GM19239 (cell line): ENCODE measurements at places on chromosomes 7 and 10.

DNA sequence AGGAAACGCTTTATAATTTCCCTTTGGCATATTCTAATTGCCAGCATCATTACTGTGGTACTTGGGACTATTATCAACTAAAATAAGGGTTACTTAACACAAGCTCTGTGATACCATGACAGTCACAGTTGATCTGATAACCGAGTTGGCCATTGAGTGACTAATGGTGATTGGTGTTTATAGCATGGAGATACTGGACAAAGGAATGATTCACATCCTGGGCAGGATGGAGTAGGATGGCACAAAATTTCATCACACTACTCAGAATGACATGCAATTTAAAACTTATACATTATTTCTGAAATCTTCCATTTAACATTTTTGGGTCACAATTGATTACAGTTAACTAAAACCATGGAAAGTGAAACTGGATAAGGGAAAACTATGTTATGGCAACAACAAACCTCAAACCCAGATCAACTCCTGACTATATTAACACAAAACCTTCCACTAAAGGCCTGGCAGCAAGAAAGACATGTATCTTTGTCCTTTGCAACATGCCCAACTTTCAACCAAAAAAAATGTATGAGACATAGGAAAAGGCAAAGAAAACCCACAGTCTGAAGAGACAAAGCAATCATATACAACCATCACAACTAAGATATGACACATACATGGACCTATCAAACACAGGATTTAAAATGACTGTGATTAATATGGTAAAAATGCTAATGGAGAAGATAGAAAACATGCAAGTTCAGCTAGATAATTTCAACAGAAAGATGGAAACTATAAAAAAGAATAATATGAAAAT is 208.5 kb upstream of the NRP1 start:
- no peak for DNase-seq

DNA sequence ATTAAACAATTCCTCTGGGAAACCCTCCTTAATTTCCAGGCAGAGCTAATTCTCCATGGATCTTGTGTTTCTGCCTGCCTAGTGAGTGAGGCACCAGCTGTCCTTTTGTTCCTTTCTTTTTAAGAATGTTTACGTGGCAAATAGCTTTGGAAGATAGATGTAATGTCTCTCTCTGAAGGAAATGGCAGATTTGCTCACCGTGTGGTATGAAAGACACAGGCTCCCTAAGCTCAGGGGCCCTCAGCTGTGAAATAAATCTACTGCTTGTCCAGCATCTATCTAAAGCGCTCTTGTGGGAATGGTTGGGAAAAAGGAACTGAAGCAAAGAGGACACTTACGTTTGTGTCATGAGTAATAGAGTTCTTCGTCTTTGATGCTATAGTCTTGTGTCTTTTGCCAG is 64.6 kb downstream of the FAS start:
- no peak for DNase-seq

DNA sequence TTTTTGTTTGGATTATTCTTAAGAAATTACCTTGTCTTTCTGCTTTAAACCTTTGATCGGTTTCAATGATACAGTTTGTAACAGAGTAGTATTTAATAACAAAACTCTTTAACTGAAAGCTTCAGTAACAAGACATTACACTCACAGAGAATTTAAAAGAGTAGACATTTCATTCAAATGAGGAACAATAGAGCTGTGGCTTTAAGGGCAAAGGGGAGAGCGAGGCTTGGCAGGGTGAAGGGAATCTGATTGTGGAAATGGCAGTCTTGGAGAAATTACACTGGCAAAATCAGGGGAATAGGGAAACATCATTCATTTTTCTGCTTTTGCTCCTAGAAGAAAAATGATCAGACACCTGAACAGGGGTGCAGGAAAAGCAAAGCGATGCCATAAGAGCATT is 5.1 kb upstream of the HIPK2 start:
- DNase-seq: no peak

- no peak for DNase-seq
These were observed 324.4 kb upstream of the AOAH start for GRCh38 chr7:37048674-37049073.

DNA sequence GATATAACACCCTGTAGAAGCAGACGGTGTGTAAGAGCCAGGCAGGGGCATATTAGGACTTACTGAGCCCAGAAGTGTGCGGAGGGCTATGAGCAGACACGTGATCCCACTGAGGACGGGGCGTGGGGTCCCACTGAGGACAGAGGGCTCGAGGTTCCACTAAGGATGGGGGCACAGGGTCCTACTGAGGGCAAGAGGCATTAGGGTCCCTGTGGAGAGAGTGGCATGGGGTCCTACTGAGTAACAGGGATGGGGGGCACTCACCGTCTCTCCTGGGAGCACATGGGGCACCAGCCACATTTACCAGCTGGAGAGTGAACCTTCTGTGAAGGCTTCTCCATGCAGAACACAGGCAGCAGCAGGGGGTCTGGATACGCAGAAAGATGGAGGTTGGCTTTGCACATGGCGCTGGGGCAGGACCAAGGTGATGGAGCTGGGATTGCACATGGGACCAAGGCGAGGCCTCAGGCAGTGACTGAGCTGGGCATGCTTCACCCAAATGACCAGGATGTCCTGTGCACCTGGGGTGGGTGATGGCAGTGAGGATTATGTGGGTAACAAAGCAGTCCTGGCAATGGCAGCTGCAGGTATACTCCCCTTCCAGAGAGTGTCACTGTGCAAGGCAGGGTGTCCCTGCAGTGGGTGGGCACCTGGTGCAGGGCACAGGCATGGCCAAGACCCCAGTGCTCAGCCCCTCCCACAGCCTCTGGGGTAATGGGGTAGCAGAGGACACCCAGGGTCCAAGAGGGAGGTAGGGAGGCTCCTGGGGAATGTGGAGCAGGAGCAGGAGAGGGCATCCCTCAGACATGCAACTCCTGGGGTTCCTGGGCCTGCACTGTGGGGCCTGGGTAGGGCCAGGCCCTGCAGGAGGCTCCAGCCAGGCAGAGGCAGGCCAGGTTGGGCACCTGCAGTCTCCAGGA is 278.1 kb downstream of the TCERG1L start:
- no peak for DNase-seq

DNA sequence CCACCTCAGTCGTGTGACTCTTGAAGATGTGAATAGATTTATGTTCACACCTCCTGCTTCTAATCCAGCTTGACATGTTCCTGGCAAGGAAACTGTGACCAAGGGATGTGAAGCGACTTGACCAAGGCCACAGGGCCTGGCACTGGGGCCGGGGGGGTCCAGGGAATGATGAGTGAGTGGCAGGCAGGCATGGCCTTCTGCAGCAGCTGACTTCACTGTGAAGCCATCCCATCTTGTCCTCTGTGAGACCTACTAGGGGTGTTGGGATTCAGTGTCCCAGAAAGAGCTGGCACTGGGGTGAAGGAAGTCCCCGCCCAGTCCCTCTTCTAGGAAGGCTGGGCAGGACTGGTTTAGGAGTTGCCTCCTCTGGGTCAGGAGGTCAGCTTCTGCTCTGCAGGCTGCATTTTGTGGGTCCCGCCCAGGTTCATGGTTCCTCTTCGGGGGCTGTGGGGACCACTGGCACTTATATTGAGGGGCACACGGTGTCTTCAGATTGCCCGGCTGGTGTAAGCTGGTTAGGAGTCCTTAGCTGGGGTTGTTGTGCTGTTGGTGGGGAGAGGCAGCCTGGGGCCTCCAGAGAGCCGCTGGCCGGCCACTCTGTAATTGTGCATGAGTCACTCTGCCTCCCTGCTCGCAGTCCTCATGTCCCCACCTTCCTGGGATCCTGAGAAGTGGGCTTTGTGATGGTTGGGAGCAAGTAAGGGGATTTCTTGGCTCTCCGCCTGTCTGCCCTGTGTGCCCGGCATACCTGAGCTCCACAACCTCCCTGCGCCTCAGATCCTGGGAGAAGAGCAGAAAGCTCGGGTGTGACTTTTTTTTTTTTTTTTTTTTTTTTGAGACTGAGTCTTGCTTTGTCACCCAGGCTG is 11.0 kb downstream of the ZMIZ1 start:
- no peak for DNase-seq

- DNase-seq: no peak
These were observed 203.4 kb upstream of the GPR26 start for GRCh38 chr10:123462756-123463155.

DNA sequence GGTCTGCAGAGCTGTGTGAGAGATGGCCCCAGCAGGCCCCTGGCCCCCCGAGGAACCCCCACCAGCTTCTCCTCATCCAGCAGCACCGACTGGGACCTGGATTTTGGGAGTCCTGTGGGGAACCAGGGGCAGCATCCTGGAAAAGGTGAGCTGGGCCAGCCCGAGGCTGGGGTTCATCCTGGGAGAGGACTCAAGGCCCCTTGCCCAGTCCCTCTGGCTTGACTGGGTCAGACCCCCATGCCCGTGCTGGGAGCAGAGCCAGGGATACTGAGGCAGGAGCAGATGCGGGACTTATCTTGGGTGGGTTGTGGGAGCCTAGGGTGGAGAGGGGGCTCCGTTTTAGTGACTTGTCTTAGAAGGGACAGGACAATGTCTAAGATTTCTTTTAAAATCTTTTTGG is 47.5 kb downstream of the ZNF467 start:
- no peak for DNase-seq

GRCh38 chr7:140062528-140063299 is at the start of gene PARP12:
Gene PARP12, minus strand, starts transcription at chr7:140062951. Its CDS starts 104 bp downstream, at chr7:140062847.
- peak; percentile 92 for DNase-seq

DNA sequence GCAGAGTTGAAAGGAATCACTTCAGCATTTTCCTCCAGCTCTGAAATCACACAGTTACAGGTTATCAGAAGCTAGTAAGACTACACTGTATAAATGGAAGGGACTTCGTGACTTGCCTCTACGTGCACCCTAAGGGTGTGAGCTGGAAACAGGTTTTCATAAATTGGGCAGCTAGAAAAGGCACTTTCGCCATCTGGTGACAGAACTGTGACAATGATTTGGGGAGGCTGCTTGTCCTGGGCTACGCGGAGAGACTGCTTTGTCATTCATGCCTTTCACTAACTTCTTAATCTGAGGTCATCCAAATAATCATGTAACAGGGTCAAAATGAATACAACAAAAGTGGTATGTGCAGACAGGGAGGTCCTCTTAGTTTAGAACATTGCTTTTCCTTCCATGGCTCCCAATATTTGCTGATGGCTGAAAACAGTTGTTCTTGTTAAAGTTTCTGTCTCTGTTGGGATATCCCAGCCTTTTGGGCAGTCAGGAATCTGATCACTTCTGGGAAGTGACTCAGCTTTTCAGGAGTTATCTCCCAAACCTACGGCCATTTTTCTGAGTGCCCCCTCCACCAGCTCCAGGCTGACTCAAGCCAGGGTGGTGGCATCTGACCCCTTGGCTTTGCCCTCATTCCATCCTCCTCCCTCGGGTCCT is 17.8 kb downstream of the VWC2 start:
- no peak for DNase-seq

DNA sequence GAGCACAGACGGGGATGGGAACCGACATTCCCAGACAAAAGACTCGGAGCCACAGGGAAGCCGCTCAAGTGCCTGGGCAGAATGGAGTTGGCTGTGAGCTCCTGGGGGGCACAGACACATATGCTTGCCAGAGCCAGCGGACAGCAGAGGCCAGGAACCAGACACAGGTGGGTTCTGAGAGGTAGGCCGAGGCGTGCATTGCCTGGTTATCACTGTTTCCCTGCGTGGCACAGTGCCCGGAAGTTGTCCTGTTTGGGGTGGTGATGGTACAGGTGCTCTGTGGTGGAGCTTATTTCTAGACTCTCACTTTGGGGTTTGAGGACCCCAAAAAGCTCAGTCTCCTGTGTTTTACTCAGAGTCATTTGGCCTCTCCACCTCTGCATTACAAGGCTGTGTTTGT is 2.5 kb downstream of the PALD1 start:
- DNase-seq: no peak

DNA sequence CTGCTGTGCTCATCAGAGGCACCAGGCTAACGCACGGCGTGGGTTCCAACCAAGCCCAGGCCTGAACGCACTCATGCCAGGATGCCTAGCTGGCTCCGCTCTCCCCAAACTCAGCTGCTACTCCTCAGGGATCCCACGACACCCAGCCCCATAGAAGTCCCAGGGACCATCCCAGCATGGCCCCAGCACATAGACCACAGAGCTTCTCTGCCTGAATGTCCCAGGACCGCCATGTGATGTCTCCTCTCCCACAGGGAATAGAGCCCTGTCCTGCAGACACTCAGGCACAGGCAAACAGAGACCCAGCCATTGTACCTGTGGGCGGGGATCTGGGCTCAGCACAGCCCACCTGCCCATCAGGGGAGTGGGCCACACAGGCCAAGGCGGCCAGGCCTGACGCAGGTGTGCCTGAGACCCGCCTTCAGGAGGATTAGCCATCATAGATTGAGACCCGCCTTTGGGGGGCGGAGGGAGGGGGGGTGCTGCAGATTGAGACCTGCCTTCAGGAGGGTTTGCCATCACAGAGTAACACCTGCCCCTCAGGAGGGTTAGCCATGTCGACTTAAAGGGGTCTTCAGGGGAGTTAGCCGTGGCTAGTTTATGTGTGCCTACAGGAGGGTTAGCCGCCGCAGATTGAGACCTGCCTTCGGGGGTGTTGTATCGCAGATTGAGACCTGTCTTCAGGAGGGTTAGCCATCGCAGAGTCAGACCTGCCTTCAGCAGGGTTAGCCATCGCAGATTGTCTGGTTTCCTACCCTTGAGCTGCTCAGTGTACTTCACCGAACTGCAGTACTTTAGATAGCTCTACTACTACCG is 29.0 kb downstream of the RASGEF1A start:
- DNase-seq: no peak

GRCh38 chr10:73785721-73786511 is 510 bp downstream of the ZSWIM8 start:
- DNase-seq: no peak

DNA sequence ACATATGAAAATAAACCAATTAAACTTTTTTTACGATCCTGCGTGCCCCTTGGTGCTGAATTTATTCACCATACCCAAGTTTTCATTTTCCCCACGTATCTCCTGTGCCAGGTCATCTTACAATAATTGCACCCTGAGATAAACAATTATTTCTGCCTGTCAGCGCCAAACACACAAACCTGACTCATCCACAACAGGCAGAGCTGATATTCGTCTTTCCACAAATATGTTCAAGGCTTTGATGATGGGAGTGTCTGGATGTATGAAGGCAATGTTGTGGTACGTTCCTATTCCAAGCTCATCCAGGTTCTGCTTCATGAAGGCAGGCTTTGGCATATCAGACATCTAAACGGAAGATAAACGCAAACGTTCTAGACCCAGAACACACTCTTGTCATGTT is 45.8 kb upstream of the RHEB start:
- no peak for DNase-seq

DNA sequence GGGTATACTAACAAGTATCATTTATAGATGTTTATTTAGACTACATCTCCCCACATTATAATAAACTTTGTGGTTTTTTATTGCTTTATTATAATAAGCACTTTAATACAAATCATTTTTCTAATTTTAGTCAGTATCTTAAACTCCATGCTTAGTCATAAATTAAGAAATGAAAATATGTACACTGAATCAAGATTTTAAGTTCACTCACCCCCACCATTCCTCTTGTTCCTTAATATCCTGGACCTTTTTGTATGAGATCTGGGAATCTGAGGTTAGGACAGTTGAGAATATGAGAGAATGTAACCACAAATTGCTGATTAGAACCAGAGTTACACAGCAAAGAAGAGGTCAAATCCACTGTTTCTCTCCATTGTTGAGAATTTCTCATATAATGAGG is 93.6 kb upstream of the WNT16 start:
- DNase-seq: no peak

GRCh38 chr10:62760401-62760800 is 44.1 kb upstream of the ADO start:
- DNase-seq: no peak

- peak; percentile 27 for DNase-seq
These were observed 26.8 kb upstream of the SORCS3 start for GRCh38 chr10:104614245-104614831.
